AG04450 (cell line): ENCODE measurements at places on chromosomes 12 and 14. TPM values are rescaled to one million over a fixed set of nuclear protein-coding genes. Genes with fewer than 3 reads are reported as not detected.

Gene CCDC91
- polyA plus RNA-seq, result 13.6 and 21.0 TPM in 2 replicates

GRCh38 chr12:3431686-3432085, 59.3 kb upstream of the PRMT8 start:
- no peak for DNase-seq

GRCh38 chr12:112973818-112974231, 4.5 kb upstream of the OAS2 start:
- no peak for DNase-seq

Gene RNASE1
- not detected in 2 replicates for polyA plus RNA-seq

Gene NINJ2
- not detected in 2 replicates for polyA plus RNA-seq

Gene HOMEZ
- polyA plus RNA-seq, result 11.2 and 13.2 TPM in 2 replicates

DNA sequence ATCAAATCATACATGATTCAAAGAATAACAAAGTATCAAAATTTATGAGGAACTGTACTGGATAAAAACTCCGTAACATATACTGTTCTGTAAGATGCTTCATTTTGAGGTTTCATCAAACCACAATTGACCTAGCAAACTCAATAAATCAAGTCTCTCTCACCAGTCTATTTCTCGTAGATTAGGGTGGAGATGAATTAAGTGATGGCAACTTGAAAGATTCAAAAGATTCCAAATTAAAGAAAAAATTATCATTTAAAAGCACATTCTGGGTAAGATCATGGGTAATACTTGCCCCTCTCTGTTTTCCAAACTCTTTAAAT, 74.4 kb downstream of the PAPLN start:
- DNase-seq, result no peak

- DNase-seq, result no peak
Measured at GRCh38 chr12:127822809-127823411, 444.1 kb upstream of the TMEM132C start.

DNA sequence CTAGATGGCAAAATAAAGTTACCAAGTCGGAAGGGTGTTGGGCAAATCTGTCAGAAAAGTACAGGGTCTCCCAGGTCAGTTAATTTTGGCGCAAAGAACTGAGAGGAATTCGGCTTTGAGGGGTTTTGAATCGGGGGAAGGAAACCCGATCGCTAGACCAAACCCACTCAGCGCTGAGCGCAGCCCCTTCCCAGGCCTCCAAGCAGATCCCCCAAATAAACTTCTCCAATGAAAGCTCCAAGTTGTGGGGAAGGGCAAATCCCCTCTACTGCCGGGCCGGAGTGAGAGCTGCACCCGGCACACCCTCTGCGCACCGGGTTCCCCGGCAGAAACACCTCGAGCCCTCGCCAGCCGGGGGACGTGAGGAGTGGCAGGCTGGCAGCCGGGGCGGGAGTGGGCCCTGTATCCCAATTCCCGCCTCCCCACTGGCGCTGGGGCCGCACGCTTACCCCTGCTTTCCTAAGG, 441 bp downstream of the E2F7 start:
- DNase-seq, result no peak
